ENCODE measurements at places on chromosomes 7 and 10. TPM values are rescaled to one million over a fixed set of nuclear protein-coding genes. Genes with fewer than 3 reads are reported as not detected.

- no peak overlapping the region for H3K4me3 ChIP-seq
- H3K36me3 ChIP-seq: no peaks in the 10 kb centered on the region
- no peaks in the 10 kb centered on the region for H3K4me1 ChIP-seq
- DNase-seq: peak; percentile 10
Measured at GRCh38 chr7:128352153-128352537, 8.4 kb upstream of the RBM28 start.

GRCh38 chr10:72297281-72297804, 23.6 kb downstream of the DDIT4 start:
- no peaks in the 10 kb centered on the region for H3K36me3 ChIP-seq
- peak overlapping the region; percentile 48 for H3K4me3 ChIP-seq
- peaks cover 10% of the 10 kb centered on the region for H3K4me1 ChIP-seq
- peak; percentile 90 for DNase-seq
- H3K27me3 ChIP-seq: no peaks in the 10 kb centered on the region
- peak overlapping the region; percentile 85 for H3K27ac ChIP-seq

GRCh38 chr7:17580141-17580540, 281.7 kb downstream of the AHR start:
- H3K36me3 ChIP-seq: no peaks in the 10 kb centered on the region
- no peaks in the 10 kb centered on the region for H3K27me3 ChIP-seq
- H3K4me3 ChIP-seq: no peak overlapping the region
- H3K27ac ChIP-seq: no peak overlapping the region
- H3K4me1 ChIP-seq: peaks cover 2% of the 10 kb centered on the region

DNA sequence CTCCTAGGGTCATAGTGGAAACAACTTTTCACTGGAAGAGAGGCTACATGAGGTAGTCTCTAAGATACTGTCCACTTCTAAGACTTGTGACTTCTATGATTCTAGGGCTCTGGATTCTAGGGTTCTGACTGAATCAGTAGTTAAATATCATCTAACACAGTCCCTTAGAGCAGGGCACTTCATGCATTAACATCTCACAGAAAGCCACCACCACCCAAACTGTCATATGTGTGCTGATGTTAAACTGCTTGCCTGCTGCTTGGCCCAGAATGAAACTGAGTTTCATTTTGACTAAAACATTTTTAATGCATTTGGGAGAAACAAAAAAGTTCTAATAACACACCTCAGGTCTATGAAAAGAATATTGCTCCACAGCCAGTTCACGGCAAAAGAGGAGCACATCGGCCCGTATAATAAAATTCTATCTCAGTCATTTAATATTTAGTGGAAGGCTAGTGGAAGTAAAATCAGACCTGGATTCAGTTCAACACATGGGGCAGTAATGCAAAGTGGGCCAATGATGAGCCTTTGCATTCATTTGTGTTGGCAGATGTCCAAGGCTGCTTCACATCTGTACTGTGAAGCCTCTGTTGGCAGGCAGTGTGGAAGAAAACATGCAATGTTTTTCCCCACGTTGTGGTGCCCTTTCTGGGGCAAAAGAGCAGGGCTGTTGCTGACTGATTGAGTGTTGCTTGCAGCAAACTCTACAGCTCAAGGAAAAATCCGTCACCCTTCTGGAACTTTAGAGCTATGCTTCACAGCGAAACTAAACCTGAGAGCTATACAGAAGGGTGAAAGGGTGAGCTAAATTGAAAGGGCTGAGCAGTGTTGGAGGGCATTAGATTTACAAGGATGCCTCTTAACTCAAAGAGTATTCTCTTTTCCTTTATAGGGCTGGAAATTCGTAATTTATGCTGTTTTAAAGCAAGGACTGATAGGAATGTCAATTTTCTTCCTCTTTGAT, 33.5 kb upstream of the AUTS2 start:
- H3K27me3 ChIP-seq: no peaks in the 10 kb centered on the region
- H3K4me1 ChIP-seq: no peaks in the 10 kb centered on the region
- no peak overlapping the region for H3K4me3 ChIP-seq
- no peaks in the 10 kb centered on the region for H3K36me3 ChIP-seq

Gene BCCIP
- 65.8 TPM for total RNA-seq

Measured in IMR-90 (cell line).